ENCODE measurements at places on chromosomes 5 and 9.

- no peak for DNase-seq
Observed at GRCh38 chr5:10478436-10478835, 36.8 kb downstream of the ROPN1L start.

DNA sequence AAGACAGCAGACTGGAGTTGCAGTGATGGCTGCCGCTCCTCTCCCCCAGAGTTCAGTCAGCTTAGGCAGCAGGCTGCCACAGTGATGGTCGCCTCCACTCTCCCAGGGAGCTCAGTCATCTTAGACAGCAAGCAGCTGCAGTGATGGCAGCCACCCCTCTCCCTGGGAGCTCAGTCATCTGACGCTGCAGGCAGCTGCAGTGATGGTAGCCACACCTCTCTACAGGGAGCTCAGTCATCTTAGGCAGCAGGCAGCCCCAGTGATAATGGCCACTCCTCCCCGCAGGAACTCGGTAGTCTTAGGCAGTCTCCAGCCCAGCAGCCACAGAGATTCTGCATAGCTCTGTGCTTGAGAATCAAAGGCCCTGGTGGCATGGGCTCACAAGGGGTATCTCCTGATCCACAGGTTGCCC, 582.7 kb downstream of the DTWD2 start:
- no peak for DNase-seq

- no peak for DNase-seq
Observed at GRCh38 chr5:131288328-131288727, 24.5 kb downstream of the CDC42SE2 start.

- peak; percentile 4 for DNase-seq
Observed at GRCh38 chr9:97109194-97109811, 70.4 kb upstream of the CTSV start.

DNA sequence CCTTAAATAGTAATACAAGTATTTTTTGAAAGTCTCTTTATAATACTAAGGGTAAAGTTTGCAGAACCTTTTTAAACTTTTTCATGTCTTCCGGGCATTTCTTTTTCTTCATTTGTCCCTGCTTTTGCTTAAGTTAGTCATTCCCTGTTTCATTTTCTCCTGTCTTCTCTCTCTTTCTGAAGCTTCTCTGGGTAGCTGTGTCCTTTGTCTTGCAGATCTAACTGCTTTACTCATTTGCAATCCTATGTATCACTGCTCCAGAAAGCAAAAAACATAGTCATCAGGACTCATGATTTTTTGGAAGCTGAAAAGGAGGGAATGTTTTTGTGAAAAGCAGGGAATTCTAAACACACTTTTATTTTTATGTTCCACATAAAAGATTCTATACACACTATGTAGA, 301.7 kb downstream of the MRPS30 start:
- DNase-seq: no peak

DNA sequence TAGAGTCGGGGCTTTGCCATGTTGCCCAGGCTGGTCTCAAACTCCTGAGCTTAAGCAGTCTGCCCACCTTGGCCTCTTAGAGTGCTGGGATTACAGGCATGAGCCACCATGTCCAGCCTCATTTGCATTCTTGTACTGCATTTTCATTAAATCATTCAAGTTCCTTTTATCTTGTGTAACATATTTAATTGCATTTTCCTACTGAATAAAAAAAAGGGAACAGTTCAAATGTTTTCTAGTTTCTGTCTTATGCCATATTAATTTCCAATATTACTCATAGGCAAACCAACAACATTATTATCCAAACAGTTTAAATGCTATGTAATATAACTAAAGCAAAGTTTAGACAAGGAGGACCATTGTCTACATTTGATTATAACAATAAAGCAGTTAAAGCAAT, 6.1 kb downstream of the SLC31A1 start:
- no peak for DNase-seq

DNA sequence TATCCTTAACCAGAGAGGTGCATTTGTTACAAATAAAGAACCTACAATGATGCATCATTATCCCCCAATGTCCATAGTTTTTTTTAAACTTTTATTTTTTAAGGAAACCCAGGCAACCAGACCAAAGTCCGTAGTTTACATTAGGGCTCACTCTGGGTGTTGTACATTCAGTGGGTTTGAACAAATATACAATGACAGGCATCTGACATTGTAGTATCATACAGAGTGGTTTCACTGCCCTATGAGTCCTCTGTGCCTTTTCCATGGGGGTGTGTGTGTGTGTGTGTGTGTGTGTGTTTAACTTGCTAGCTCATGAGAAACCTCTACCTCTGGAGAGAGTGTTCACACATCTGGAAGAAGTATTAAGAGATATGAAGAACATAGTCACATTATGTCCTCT, 141.5 kb downstream of the KDM4C start:
- no peak for DNase-seq

GRCh38 chr5:139651043-139651834, 3.1 kb downstream of the CXXC5 start:
- DNase-seq: no peak

DNA sequence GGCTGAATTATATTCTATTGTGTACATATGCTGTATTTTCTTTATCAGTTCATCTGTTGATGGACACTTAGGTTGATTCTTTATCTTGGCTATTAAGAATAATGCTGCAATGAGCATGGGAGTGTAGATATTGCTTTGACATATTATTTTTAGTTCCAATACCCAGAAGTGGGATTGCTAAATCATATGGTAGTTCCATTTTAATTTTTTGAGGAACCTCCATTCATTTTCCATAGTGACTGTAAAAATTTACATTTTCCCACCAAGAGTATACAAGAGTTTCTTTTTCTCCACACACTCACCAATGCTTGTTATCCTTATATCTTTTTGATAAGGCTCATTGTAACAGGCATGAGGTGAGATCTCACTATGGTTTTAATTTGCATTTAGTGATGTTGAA, 19.4 kb downstream of the JAK2 start:
- no peak for DNase-seq

GRCh38 chr9:137311171-137311985, 9.3 kb upstream of the NRARP start:
- no peak for DNase-seq

DNA sequence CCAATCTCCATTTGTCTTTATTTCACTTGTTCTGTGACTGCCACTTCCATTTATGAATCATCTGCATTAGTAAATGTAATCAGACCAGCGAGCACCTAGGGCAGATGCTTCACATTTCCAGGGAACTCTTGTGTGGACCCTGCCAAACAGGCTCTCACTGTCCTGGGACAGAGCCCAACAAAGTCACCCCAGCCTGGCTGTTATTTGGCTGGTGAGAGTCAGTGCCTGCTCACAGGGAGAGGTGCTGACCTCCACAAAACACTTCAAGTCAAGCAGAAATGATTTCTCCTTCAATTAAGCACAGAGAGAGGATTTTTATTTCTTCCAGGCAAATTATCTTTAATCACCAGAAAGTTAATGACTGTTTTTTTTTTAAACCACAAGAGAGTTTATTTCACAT, 568.0 kb downstream of the MTRR start:
- no peak for DNase-seq

GRCh38 chr5:107058803-107059202, 611.9 kb downstream of the EFNA5 start:
- DNase-seq: no peak

DNA sequence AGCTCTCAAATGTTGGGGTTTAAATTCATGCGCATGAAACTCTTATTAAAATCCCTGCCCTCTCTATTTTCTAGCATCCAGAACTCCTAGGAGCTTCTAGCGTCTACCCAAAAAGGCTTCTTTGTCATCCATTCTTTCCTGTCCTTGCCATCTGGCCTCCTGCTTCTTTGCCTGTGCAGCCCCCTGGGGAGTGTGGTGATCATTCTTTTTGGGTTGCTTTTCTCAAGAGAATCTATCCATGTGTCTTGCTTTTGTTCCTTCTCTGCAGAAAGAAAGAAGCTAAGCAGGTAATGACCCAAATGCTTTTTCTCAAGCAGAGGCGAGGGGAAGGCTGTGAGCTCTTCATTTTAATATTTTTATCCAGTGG, 26.6 kb downstream of the SKP2 start:
- no peak for DNase-seq

DNA sequence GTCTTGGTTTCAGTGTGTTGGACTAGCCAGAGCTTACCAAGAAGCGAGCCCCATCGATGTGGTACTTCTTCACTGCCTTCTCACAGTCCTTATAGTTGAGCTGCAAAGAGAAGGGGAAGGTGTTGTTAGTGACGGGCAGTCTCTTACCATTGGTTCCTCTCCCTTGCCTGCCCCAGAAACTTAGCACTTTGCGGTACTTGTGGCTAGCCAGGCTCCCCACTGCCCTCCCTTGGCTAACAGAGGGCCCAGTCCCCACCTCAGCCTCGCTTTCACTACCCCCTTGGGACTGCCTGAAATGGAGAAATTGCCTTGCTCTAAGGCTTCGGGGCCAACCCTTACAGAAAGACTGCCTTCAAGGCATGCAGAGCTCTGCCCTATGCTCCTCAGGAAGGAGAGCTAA, 4.3 kb downstream of the LCP2 start:
- no peak for DNase-seq

- no peak for DNase-seq
Observed at GRCh38 chr5:15026944-15027343, 155.4 kb upstream of the ANKH start.

- DNase-seq: no peak
Observed at GRCh38 chr9:68704814-68705530, at the start of gene PIP5K1B. Gene PIP5K1B (plus strand): TSS chr9:68705240. CDS start chr9:68822615, 117,375 bp downstream.

DNA sequence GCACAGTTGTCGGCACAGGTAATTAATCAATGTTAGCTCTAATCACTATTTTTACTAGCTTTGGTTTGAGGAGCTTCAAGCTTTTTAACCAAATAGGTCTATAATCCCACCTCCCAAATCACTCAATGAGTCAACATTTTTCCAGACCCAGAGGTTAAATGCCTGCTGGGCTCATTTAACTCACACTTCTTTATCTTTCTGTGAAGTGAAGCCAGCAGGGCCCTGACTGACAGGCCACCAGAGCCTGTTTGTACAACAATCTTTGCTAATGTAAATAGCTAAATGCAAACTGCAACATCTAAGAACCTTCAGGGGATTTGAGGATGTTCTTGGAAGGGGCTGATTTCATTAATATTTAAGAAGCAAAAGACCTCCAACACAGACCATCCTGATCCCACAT, 98.4 kb upstream of the NREP start:
- no peak for DNase-seq

DNA sequence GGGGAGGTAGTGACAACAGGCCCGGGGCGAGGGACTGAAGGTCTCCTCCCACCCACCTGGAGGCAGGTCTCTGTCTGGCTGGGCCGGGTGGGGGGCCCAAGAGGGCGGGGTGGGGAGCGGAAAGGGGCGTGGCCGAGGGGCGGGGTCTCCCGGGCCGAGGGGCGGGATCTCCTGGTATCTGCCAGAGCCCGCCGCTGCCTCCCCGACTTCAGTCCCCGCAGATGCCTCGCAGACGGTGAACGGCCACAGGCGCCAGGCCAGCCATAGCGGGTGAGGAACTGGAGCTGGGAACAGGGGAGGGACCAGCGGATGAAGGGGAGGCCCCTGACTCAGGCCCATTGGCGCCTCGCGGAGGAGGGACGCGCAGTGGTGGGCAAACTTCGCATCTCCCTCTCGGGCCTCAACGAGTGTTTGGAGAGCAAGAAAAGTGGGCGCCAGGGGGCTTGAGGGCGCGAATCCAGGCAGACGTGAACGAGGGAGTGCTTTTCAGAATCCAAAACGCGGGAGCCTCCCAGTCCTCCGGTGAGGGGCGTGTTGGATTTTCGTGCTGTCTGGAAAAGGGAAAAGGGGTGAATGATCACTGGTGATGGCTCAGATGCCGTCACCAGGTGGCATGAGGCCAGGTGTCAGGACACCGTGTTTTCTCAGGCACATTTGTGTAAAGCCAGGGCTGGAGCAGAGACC, at the start of gene ADGRD2:
Gene ADGRD2 (plus strand): TSS at position 211 of the 684 bp plus-strand sequence. CDS start 1,216 bp downstream, outside the sequence.
- DNase-seq: no peak

GRCh38 chr9:131833906-131834305, 94.0 kb upstream of the RAPGEF1 start:
- no peak for DNase-seq

GRCh38 chr5:54173251-54173650, 137.1 kb downstream of the ARL15 start:
- no peak for DNase-seq

DNA sequence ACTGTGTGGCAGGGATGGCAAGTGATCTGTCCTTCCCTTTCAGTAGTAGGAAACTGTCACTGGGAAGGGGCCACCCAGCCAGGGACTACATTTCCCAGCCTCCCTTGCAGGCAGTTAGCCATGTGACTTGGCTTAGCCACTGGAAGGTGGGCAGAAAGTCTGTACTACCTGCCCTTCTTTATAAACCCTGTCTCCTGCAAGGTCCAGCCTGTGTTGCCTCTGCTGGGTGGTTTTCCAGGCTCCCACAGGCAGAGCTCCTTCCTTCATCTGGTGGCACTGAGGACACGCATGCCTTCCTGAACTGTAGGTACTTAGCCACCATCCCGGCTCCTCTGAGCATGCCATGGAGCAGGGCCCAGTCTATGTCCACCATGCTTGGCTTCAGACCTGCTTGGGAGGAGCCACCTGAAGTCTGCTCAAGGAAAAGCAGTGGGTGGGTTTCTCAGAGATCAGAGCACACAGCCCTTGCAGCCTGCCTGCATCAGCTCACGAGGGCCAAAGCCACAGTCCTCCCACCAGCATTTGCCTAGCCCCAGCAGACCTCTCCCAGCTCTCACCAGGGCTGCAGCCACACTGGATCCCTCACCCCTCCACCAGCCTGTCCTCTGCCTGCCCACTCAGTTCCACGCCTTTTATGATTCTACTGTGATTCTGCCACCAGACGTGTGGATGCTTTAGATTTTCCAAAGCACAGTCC, 16.7 kb upstream of the SLC25A51 start:
- DNase-seq: no peak

GRCh38 chr5:5422819-5423515, 490 bp downstream of the ICE1 start:
- no peak for DNase-seq

- peak; percentile 69 for DNase-seq
Observed at GRCh38 chr5:94691949-94692348, 73.5 kb downstream of the SLF1 start.

DNA sequence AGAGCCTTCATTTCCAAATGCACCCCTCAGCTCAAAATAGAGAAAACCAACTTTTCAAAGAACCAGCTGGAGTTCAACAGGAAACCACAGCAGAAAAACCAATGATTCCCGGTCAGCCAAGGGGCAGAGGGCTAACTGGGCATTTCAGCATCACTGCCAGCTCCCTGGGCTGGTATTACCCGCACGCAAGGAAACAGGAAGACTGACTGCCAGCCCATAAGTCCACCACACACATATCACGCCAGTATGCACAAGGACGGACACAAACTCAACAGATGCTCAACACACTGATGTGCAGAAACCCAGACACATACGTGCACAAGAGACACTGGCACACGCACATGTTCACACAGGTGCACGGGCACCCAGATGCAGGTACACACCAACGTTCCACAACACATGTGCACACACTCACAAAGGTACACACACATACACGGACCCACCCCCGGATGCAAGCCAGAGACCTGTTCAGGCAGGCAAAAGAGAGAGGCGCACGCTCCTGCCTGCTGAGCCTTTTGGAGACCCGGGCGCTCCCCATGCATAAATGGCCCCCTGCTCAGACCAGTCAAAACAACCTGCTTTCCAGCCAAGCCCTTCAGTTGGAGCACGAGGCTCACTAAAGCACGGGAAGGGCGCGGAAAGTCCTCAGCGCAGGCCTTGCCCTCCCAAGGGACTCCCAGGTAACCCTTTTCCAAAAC, 2.1 kb downstream of the ADAMTS2 start:
- DNase-seq: no peak

GRCh38 chr5:53399926-53400697, 80.3 kb upstream of the FST start:
- no peak for DNase-seq

Measured in non-pigmented ciliary epithelial cell (primary cell).